ENCODE measurements at places on chromosomes 13 and 19.

GRCh38 chr13:98722958-98723357 lies 29.5 kb downstream of the SLC15A1 start:
- DNase-seq, result no peak

- no peak for DNase-seq
Observed at GRCh38 chr19:38559428-38560401, 58.0 kb downstream of the MAP4K1 start.

DNA sequence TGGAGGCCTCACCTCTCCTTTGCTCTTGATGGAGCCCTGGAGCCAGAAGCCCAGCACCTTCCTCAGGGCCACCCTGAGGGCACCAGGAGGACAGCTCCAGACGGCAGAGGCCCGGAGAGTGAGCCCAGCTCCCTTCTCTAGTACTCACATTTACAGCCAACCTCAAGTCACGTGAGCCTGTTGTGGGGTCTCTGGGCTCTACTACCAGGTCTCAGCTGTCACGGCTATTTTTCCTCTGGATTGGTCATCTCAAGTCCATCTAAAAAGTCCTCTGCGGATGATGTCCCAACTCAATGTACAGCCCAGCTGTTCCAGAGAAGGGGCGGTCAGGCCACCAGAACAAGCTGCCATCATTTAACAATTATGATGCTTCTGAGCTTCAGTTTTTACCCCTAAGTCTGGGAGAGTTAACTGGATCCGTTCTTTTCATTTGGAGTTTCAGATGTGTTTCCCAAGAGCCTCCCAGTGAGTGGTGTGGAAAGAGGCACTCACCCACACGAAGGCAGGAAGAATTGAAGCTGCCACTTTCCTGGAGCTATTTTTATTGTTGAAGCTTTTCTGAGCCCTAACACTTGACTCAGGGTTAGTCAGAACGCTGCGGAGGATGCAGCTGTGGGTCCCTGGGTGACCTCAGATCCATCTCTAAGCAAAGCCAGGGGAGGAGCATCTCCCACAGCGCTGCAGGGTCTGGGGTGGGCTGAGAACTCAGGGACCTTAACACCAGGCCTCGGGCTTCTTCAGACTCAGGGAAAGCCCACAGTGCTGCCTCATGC lies 143.5 kb upstream of the UBL3 start:
- no peak for DNase-seq

GRCh38 chr19:45376045-45376724 lies 5.8 kb upstream of the ERCC2 start:
- no peak for DNase-seq

DNA sequence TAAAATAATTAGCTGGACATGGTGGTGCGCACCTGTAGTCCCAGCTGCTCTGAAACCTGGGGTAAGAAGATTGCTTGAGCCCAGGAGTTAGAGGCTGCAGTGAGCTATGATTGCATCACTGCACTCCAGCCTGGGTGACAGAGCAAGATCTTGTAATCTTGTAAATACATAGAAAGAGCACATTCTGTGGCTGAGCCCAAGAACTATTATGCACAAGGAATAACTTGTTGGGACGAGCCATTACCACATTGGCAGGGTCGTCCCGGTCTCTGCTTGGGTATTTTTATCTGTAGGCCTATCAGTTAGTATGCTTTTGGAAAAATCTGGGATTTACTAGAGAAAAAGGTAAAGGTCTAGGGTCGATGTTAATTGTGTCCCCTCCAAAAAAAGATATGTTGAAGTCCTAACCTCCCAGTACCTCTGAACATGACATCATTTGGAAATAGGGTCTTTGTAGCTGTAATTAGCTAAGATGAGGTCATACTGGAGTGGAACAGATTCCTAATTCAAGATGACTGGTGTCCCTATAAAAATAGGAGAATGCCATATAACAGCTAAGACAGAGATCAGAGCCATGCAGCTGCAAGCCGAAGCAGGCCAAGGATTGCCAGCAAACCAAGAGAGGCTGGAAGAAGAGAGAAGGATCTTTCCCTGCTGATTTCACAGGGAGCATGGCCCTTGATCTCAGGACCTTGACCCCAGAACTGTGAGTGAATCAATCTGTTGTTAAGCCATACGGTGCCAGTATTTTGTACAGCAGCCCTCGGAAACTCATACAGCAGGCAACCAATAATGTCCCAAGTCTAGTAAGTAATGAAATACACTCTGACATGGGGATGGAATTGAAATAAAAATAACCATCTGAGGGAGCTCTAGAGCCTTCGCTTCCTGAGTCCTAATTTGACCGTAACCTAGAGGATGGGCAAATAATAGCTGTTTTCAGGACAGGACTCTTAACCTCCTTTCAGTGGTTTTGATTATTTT lies 77.0 kb downstream of the TM9SF2 start:
- no peak for DNase-seq

DNA sequence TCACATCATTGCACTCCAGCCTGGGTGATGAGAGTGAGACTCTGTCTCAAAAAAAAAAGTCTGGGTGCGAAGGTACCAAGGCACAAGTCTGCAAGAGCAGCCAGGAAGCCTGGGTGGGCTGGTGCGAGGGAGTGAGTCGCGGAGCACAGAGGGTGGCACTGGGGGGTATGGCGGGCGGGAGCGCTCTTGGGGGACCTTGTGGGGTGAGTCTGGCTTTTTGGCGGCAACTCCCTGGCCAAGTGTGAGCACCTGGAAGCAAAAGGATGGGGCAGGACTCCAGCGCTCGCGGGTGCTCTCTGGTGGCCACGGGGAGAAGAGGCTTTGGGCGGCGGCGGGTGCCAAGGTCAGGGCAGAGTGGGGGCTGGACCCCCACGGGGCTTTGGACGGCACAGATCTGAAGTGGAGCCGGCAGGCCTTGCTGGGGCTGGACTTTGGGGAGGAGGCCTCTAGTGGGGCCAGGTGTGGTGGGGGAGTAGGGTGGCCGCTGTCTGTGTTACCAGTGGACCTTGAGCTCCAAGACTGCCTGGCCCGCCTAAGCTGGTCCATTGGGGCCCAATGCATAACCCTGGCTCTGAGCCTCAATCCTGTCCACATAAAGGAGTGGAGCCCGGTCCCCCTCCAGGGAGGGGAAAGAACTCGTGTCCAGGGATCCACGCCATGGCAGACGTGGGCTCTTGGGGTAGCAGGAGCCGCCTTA lies 1.6 kb downstream of the P2RY11 start:
- peak; percentile 59 for DNase-seq

- DNase-seq, result no peak
Observed at GRCh38 chr13:67303661-67304333, 73.7 kb upstream of the PCDH9 start.

DNA sequence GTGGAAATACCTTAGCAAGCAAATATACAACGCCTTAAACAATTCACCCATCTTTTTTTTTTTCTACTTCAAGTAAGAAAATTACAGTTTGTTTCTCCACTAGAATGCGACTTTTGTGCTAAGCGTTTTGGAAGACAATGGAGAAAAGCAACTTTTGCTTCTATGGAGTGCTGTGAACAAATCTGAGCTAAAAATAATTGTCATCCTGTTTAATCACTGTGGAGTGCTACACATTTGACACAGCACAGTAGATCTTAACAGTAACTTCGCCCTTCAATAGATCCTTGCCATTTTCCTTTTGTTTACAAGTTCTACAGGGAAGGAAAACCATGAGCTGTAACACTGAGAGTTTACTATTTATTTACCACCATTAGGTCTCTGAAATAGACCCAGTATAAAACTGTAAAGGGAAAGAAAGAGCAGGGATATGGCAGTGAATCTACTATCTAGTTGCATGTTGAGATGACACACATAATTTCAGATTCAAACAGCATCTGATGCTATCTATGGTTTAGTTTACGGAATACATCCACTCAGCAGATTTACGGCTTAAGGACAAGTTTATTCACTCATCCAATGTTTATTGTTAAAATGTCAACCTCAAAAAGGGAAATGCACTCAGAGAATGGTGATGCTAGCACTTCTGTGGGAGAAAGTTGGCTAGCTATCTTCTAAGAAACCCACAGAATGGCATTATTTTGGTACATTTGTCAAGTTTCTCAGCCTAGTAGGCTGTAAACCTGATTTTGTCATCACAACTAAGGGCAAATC lies 175.3 kb downstream of the VWA8 start:
- no peak for DNase-seq

- DNase-seq, result no peak
Observed at GRCh38 chr19:17606590-17607185, 51.2 kb downstream of the COLGALT1 start.

DNA sequence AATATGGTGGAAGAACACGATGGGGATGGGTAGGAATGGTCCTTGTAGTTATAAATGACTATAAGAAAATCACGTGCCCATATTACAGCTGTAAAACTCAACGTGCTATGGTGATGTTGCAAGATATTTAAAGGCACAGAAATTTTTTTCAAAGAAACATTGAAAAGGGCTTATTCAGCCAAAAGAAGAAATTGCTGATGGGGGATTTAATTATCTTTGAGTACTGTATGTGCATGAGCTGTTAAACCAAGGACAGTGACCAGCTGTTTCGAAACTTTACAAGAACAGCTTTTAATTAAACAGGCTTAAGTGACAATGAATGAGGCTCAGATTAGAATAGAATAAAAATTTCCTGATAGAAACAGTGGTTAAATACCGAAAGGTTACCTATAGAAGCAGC lies 339.0 kb downstream of the HS6ST3 start:
- no peak for DNase-seq
